ENCODE measurements at places on chromosomes 13 and 19.

- DNase-seq: no peak
Observed at GRCh38 chr19:55591555-55591954, 7.8 kb downstream of the FIZ1 start.

GRCh38 chr19:5827891-5828660 lies 11.4 kb downstream of the FUT6 start:
- DNase-seq: no peak

DNA sequence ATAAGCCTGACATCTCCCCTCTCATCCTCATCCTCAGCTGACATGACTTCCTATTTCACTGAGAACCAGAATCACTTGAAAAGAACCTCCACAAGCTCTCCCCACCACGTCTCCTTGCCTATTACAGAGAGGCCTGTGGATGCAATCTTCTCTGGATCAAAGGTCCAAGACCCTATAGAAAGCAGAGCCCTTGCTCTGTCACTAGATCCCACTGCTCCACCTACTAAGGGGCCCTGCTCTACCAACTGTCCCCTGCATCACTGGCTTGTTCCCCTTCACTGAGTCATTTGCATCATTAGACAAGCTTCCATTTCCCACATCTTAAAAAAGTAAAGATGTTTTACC lies 40.8 kb downstream of the RCBTB2 start:
- no peak for DNase-seq

GRCh38 chr13:21550918-21551317 lies 53.1 kb downstream of the MICU2 start:
- DNase-seq: no peak

DNA sequence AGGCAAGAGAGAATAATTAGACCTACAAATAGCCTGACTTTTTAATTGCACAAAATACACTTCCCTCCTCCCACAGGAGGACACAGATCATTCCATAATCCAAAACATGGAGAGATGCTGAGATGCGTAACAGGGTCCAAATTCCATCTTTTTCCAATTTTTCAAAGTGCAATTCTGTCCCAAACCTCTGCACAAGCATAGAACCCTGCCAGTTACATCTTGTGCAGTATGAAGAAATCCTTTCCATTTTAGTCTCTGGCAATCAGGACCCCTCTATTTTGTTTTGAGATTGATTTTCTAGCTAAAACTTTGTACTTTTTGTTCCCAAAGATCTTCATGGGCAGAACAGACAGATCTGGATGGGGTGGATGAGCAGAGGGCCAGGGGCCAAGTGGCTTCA lies 209.2 kb downstream of the B3GLCT start:
- no peak for DNase-seq

GRCh38 chr19:51040151-51040550 lies 5.3 kb upstream of the KLK12 start:
- no peak for DNase-seq

DNA sequence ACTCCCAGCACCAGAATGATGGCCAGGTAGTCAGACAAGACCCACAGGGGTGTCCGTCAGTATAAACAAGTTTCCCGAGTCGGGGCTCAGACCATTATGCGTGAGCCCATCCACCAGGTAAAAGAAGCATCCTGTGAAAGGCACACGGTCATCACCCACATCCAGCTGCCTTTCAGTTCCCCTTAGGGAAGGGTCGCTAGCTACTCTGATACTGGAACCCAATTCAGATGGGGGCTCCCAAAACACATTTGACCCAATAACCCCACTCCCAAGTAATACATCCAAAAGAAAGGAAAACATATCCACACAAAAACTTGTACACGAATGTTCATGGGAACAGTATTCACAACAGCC lies 66.8 kb downstream of the STK24 start:
- DNase-seq: no peak

- no peak for DNase-seq
Observed at GRCh38 chr13:37014609-37015008, 14.0 kb downstream of the EXOSC8 start.

DNA sequence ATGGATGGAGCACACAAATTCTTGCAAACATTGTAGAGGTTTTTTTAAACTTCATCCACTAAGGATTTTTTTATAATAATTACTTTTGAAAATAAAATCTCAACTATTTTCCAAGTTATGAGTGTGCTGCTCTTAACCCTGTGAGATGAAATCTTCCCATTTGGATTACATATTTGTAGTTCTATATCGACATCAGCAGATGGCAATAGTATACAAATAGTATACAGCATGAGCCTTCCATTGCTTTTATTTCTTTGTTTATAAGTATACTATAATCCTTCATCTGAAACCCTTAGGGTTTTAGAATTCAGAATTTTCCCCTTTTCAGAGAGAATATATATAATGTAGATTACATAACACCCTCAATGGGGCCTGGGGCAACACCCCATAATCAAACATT lies 70.5 kb downstream of the GJA3 start:
- DNase-seq: no peak

DNA sequence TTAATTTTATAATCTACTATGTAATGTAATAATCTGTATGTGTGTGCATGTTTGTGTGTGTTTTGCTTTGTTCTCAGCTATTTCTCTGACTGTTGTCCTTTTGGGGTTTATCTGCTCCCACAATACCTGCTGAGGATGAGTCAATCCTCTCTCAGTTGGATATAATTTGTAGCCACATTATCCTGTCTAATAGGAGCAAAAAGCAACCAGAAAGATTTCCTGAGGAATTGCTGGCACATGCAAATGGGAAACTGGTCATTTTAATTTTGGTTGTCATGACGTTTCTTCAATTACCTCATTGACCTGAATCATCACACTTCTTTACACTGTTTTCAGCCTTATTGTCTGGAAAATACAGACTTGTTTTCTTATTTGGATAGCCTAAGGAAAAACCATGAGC lies 488.4 kb downstream of the KLF5 start:
- DNase-seq: no peak

- no peak for DNase-seq
Observed at GRCh38 chr13:36261011-36261410, 36.6 kb downstream of the CCDC169 start.

- no peak for DNase-seq
Observed at GRCh38 chr13:74683411-74683810, 549.2 kb upstream of the KLF12 start.

- peak; percentile 84 for DNase-seq
Observed at GRCh38 chr19:48634424-48635262, 2.5 kb downstream of the DBP start.

DNA sequence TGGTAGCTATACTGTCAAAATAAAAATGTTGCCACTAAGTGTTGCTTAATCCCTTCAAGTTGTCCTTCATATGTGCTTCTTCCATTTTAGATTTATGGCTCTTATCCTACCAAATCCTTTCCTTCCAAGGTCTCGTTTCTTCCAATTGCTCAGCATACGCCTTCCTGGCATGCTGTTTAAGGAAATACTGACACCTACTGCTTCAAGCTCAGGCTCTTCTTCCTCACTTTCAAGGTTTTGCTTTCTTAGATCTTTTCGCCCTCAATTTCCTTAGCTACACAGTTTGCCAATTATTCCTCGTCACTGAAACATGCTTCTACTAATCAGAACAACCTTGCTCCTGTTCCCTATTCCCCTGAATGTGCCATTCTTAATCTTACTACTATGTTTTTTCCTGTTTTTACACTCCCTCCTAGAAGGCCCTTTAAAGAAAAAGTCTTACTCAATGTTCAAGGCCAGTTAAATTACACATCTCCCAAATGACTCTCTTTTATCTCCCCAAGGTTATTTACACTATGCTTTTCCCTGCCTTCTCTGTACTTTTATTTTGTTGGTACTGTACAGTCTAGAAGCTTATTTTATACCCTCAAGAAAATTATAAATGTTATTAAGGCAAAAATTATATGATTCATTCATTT lies 343.1 kb downstream of the MZT1 start:
- DNase-seq: no peak

DNA sequence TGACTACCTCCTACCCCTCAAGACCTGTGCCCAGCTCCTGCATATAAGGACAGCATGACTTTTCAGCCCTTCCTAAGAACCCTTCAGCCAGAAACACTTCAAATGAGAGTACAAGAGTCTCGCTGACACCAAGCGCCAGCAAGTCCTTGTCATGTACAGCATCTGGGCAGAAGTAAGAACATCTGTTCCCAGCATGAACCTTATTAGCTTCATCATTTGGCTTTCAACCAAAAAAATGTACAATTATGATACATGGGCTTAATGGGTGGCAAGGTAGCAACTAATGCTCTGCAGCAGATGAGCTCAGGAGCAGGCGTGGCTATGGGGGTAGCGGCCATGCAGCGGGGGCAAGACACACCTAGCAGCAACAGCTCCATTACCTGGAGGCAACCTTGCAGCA lies 487.6 kb downstream of the COG6 start:
- no peak for DNase-seq

- DNase-seq: no peak
Observed at GRCh38 chr13:99340638-99341037, 33.4 kb upstream of the GPR183 start.

- no peak for DNase-seq
Observed at GRCh38 chr19:46463516-46463915, 7.8 kb downstream of the PNMA8A start.

- no peak for DNase-seq
Observed at GRCh38 chr13:93730780-93731179, 504.2 kb downstream of the GPC6 start.
